WTC11 (cell line): ENCODE measurements at places on chromosomes 6 and 20. TPM values are rescaled to one million over a fixed set of nuclear protein-coding genes. Genes with fewer than 3 reads are reported as not detected.

DNA sequence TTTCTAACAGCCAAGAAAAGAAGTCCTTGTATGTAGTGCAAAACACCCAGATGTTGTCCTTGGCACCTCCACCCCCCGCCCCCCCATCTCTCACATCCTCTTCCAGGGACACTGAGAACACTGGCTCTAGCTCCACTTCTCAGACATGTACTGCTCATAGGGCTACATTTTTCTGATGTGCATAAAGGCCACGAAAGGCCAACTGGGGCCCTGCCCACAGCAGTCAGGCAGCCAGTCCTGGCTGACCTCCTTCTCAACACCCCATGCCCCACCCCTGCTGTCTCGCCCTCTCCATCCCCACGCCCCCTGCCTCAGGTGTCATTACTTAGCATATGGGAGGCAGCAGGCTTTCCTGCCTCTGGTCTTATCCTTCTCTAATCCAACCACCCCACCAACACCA lies 11.3 kb downstream of the GABRR1 start:
- peaks cover 15% of the 10 kb centered on the region for H3K4me1 ChIP-seq
- H3K36me3 ChIP-seq = no peaks in the 10 kb centered on the region
- H3K27ac ChIP-seq = no peak overlapping the region
- DNase-seq = no peak

GRCh38 chr6:20370801-20371200 lies 30.9 kb upstream of the E2F3 start:
- H3K27ac ChIP-seq = no peak overlapping the region
- H3K27me3 ChIP-seq = no peaks in the 10 kb centered on the region
- H3K4me3 ChIP-seq = no peak overlapping the region
- H3K4me1 ChIP-seq = no peaks in the 10 kb centered on the region
- no peaks in the 10 kb centered on the region for H3K36me3 ChIP-seq

Gene TSBP1
- not detected in 3 replicates for total RNA-seq

- peak; percentile 6 for DNase-seq
- H3K4me1 ChIP-seq = peaks cover 17% of the 10 kb centered on the region; the same call in 1 of the 2 replicates
- H3K27ac ChIP-seq = no peak overlapping the region; the same call in 1 of the 2 replicates
- no peaks in the 10 kb centered on the region; the same call in 1 of the 2 replicates for H3K27me3 ChIP-seq
Measured at GRCh38 chr20:32970115-32970972, 33.9 kb downstream of the SUN5 start.

DNA sequence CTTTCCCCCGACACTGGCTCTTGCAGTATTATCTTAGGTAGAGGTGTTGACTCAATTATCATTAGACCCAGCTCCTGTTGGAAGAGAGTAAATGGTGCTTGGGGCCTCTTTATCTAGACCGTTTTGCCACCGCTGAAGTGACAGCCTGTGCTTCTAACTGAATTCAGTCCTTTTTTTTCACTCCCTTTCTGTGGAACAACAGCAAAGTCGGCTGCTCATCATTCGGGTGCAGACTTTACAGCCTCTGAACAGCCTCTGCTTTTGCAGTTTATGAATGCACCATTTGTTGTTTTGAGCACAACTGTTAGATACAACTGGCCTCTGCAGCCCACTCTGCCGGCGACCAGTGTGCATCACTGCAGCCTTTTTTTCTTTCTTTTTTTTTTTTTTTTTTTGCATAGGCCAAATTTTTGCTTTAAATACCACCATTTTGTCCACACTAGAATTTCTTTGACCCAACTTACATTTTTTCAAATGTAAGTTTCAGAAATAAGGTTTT lies 35.8 kb downstream of the RREB1 start:
- H3K4me1 ChIP-seq = peaks cover 79% of the 10 kb centered on the region
- peak overlapping the region; percentile 79 for H3K27ac ChIP-seq
- no peaks in the 10 kb centered on the region for H3K27me3 ChIP-seq
- H3K36me3 ChIP-seq = no peaks in the 10 kb centered on the region

GRCh38 chr20:40749985-40750506 lies 61.0 kb upstream of the MAFB start:
- H3K4me3 ChIP-seq = no peak overlapping the region
- H3K27me3 ChIP-seq = peaks cover 3% of the 10 kb centered on the region; the same call in 1 of the 2 replicates
- no peaks in the 10 kb centered on the region for H3K36me3 ChIP-seq
- no peaks in the 10 kb centered on the region for H3K4me1 ChIP-seq

GRCh38 chr6:80508885-80509630 lies 402.6 kb downstream of the BCKDHB start:
- no peak for DNase-seq
- peaks cover 7% of the 10 kb centered on the region for H3K36me3 ChIP-seq
- no peak overlapping the region for H3K27ac ChIP-seq
- no peaks in the 10 kb centered on the region for H3K4me1 ChIP-seq
- H3K27me3 ChIP-seq = no peaks in the 10 kb centered on the region

Gene CLVS2
- 0.46 to 0.90 TPM (median 0.60 TPM) in 3 replicates for total RNA-seq

- peaks cover 5% of the 10 kb centered on the region for H3K36me3 ChIP-seq
- DNase-seq = no peak
- H3K4me3 ChIP-seq = no peak overlapping the region
- H3K27me3 ChIP-seq = no peaks in the 10 kb centered on the region
- peaks cover 58% of the 10 kb centered on the region for H3K4me1 ChIP-seq
Measured at GRCh38 chr20:47557218-47557617, 55.5 kb downstream of the NCOA3 start.
